Caudate nucleus (tissue), 63 donors: ENCODE measurements at places on chromosomes 5 and 9.

- no peak for DNase-seq
Measured at GRCh38 chr5:174273325-174273724, 227.8 kb downstream of the NSG2 start.

DNA sequence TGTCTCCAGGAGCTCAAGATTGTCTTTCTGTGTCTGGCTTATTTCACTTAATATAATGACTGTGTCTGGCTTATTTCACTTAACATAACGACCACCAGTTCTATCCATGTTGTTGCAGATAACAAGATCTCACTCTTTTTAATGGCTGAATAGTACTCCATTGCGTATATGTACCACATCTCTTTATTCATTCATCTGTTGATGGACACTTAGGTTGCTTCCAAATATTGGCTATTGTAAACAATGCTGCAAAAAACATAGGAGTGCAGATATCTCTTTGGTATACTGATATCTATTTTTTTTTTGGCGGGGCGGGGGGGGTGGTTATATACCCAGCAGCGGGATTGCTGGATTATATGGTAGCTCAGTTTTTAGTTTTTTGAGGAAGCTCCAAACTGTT lies 45.5 kb downstream of the FER start:
- no peak for DNase-seq

DNA sequence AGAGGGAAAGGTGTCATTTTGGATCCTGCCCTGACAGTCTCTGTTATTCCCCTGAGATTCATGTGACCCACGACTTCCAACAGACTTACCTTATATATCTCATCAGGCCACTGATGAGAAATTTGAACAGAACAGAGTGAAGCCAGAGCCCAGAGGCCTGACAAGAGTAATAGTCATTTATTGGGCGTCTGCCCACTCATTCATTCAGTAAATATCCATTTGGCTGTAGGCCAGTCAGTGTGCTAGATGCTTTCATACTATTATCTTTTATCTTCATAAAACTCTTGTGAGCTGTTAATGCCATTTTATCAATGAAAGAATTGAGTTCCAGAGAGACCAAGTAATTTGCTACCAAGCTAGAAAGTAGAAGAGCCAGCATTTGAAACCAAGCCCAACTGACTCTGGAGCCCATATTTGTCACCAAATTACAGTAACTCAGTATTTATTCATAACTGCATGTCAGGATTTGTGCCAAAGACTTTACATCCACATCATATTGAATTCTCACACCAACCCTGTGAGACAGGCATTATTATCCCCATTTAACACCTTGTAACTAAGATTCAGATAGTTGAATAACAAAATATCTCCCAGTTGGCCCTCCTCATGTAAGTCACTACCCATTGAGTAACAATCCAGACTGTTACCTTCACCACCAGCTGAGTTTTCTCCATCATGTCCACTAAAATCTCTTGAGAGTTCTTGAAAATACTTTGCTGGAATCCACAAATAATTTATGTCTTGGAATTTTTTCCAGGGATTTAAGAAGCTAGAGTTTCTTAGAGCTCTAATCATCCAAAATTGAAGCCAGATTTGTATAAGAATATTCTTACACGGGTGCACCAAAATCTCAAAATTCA lies 2.5 kb downstream of the PTPDC1 start:
- no peak for DNase-seq

DNA sequence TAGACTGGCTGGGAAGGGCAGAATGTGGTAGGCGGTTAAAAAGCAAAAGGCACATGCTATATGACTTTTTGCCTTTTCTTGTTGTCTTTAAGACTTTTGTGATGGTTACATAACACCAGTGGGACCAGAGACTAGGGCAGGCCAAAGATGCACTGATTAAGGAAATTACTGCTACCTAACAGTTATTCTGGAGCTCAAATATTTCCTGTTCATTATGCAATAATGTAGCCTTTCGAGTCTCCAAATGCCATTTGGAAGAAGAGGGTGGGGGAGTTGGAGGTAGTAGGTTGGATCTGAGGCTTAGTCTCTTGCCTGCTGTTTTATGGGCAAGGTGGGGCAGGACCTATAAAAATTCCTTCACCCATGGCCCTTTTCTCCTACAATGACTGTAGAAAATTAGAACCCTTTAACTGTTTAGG lies 51.7 kb downstream of the SH3GL2 start:
- no peak for DNase-seq

- no peak for DNase-seq
Measured at GRCh38 chr9:137851516-137852267, 25.9 kb upstream of the CACNA1B start.

- DNase-seq, result no peak
Measured at GRCh38 chr5:60765019-60765709, 65.2 kb upstream of the DEPDC1B start.

- DNase-seq, result no peak
Measured at GRCh38 chr9:31334837-31335528, 1049.5 kb upstream of the ACO1 start.
